ENCODE measurements at places on chromosomes 7 and 10.

DNA sequence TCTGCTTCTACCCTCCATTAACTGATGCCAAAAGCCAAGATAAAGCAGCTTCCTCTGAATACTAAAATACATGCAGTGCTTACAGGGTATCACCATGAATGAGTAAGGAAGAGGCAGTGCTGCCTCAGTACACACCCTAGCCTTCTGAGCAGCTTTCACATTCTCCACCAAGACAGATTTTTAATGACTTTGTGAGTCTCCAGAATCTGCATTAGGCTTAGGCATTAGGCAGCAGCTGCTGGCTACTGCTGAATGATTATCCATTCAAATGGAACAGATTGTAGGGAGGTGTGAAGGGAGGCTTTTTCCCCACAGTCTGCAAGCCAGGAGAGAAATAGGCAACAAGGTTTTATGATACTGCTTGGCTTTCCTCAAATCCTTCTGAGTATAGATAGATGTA, 1226.7 kb upstream of the LRRN3 start:
- DNase-seq = no peak

GRCh38 chr7:24964191-24964590, 15.8 kb downstream of the OSBPL3 start:
- DNase-seq = no peak

DNA sequence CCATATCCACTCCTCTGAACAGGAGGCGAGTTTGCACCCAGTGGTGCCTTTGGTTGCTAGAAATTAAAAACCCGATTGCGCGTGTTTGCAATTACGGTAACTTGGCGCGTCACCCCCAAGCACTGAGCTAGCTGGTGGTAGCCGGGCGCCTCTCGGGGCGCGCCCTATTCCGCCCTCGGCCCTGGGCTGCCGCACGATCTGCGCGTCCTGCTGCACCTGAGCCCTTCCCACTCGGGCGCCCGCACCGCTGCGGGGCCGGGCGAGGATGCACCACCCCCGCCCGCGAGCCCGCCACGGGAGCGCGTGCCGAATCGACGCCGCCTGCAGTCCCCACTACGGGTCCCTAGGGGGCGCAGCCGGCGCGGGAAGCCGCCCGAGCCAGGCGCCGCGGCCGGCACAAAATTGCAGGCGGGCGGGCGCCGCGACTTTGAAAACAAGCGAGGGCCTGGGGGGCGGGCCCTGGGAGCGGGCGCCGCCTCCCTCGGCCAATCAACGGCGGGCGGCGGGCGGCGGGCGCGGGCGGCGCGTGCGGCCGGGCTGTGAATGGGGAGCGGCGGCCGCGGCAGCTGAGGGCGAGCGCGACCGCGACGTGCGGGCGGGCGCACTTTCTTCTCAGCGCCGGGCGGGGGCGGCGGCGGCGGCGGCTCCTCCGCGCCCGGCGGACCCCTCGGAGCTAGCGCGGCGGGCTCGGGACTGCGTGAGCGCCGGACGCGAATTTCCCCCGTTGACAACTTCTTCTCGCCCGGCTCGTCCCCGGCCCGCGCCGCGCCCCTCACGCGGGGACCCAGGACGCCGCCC, at the start of gene SDK1:
Gene SDK1, plus strand, starts transcription at position 602 of the 798 bp plus-strand sequence. CDS start 335 bp downstream, outside the sequence.
- DNase-seq = peak; percentile 87

GRCh38 chr10:34250722-34251121, 564.4 kb downstream of the PARD3 start:
- DNase-seq = no peak

DNA sequence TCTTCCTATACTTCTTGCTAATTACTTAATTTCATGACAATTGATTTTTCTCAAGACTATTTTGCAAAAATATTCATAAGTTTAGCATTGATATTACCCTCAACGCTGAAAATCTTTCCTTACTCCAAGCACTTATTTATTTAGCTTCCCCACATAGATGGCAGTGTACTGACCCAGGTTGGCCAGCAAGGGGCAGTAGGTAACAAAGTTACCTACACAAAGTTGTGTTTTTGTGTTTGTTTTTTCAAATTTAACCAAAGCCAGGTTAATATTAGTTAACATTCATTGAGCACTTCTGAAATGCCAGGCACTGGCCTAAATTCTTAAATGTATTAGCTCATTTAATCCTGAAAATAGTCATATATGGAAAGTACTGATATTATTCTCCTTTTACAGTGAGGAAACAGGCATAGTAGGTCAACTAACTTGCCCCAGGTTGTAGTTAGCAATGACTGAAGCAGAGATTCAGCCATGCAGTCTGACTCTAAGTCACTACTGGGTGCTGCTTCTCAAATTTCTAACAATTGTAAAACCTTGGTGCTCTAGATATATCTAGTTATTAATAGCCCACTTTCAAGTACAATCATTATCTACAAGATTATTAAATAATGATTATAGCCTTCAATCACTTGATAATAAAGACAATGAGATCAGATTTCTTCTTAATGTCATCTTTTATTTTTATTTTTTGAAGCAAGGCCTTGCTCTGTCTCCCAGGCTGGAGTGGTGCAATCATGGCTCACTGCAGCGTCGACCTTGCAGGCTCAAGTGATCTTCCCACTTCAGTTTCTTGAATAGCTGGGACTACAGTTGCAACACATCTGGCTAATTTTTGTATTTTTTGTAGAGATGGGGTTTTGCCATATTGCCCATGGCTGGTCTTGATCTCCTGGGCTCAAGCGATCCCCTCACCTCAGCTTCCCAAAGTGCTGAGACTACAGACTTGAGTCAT, 5.8 kb upstream of the GGCT start:
- DNase-seq = no peak

DNA sequence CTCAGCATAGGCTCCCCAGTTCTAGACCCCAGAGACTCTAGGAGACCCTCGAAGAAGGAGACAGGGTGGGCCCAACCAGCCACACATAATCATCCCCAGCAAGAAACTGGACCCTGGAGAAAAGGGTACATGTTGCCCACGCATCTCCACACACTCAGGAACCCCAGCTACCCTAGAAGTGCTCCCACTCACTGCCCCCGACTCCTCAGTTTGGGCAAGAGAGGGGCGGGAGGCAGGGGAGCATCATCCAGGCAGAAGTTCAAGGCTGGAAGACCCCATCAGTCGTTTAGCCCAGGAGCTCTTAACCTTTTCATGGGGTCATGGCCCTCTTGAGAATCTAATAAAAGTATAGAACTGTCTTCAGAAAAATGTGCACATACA, 1.8 kb upstream of the ZNF467 start:
- DNase-seq = no peak

DNA sequence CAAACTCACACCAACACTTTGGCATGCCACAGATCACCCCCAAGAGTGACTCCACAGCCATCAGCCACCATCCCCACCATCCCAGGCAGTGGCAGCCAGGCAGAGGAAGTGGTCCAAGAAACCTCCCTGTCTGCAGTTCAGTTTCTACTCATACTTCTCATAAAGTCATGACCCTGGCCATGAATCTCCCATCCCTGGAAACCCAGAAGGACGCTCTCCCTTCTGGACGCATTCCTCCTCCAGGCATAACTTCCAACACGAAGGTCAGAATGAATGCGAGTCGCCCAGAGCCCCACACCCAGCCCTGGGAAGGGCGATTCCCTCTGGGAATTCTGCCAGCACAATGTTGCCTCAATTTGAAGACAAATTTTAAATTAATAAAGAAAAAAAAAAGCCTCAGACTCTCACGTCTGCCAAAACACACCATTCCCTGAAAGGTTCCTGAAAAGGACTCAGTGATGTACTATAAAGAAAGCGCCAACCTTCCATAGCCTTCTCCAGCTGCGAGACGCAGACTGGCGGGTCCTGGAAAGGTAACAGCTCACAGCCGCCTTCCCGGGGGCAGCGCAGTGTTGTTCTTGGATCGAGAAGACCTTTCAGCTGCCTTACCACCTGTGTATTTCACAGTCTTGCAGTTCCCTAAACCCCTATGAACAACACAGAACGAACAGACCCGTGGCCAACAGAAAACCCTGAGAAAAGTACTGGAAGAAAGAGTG, 307.6 kb downstream of the FRMD4A start:
- DNase-seq = no peak

- DNase-seq = peak; percentile 19
These were observed 182.8 kb downstream of the ARHGAP12 start for GRCh38 chr10:31745612-31746376.

DNA sequence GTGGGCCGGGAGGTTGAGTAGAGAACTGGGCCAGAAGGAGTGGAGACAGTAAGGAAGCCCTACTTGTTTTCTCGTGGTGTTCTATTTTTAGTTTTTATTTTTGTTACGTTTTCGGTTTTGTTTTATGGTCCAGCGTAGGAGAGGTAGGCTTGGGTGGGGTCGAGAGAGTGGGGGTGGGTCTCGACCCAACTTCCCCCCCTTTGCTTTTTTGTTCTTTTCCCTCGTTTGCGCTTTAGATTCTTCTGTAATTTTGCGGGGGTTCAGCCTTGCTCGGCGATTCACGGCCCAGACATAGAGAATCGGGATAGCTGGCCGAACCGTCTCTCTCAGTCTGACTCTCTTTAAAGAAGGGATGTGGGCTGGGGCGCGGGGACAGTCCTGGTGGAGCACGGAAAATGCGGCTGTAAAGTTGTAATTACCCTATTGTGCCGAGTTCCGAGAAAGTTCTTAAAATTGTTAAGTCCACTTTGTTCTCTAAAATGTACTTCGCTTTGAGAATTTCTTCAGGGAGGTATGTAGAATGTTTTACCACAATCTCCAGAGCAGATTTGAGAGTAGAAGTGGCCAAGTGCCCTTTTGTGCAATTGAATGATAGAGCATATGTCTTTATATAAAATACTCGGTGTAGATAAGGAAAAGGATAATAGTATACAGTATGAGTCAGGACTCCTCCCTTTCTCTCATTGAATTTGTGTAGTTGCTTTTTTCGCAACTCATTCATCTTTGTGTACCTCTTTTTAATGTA, 816 bp downstream of the DMTF1 start:
- DNase-seq = peak; percentile 20

- no peak for DNase-seq
These were observed 229.3 kb downstream of the DGKB start for GRCh38 chr7:14673202-14673601.

DNA sequence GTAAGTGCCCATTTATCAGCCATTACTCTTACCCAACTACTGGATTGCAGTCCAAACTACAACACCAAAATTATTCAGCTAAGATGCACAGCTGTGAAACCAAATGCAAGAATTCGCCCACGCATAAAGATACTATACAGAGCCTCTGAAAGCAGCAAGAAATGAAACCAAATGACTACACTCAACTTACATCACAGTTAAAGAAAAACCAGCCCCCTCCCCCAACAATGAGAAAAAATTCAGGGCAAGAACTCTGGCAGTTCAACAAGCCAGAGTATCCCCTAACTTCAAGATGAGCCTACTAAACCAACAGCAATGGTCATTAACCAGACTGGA, 209.1 kb upstream of the VWC2 start:
- DNase-seq = no peak

- no peak for DNase-seq
These were observed 47.8 kb downstream of the ZFAND4 start for GRCh38 chr10:45624724-45625123.

- DNase-seq = peak; percentile 39
These were observed 1.1 kb downstream of the NANOS1 start for GRCh38 chr10:119030421-119031250.

- no peak for DNase-seq
These were observed 164.6 kb upstream of the GRM3 start for GRCh38 chr7:86479144-86479543.

DNA sequence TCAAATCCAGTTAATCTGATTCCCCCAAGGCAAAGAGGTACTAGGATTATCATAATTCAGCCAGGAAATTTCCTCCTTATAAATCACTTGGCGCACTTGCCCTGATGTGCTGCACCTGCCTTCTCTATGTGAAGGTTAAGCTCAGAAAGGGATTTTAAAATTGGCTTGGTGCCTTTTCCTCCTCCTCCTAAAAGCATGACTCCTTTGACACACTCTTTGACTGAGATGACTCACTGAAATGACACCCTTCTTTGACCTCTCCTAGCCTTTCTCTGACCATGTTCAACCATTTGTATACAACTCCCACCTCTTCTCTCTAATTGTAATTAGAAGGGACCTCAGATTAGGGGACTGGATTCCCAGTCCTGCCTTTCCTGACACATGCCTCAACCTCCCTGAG, 46.5 kb downstream of the ABLIM1 start:
- no peak for DNase-seq

GRCh38 chr7:95594185-95594584, 2.1 kb downstream of the PDK4 start:
- DNase-seq = no peak

- no peak for DNase-seq
These were observed 256.0 kb upstream of the TCERG1L start for GRCh38 chr10:131567279-131568162.

DNA sequence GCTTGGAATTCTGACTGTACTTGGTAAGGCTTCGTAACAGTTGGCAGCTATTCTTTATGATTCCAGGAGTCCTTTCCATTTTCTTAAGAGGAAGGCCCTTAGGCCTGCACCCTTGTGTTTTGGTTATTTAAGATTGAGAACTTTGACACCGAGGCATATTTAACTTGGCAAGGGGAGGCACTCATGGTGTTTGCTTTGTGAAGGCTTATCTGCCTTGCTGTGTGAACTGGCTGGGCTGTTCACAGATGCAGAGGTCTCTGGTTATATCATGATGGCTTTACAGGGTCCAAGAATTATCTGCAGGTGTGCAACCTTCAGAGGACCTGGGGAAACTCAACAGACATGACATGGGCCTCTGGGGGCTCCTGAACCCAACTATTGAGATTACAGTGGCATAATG, 833 bp upstream of the PNLIPRP1 start:
- no peak for DNase-seq

- DNase-seq = no peak
These were observed 457 bp downstream of the ACADSB start for GRCh38 chr10:123009105-123009820.

- no peak for DNase-seq
These were observed 1.8 kb downstream of the SLK start for GRCh38 chr10:103968441-103969391.

GRCh38 chr7:45909561-45909960, 11.5 kb downstream of the IGFBP3 start:
- no peak for DNase-seq

GRCh38 chr10:97713339-97713825, at the start of gene MARVELD1:
Gene MARVELD1, plus strand, starts transcription at chr10:97713730. Its CDS starts 147 bp downstream, at chr10:97713877.
- DNase-seq = no peak

DNA sequence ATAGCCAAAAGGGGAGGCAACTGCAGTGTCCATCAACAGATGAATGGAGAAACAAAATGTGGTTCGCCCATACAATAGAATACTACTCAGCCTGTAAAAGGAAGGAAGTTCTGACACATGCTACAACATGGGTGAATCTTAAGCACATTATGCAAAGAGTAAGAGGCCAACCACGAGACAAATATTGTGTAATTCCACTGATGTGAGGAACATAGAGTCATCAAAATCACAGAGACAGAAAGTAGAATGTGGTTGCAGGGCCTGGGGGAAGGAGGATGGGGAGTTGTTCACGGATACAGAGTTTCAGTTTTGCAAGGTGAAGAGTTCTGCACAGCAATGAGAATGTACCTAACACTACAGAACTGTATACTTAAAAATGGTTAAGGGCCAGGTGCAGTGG, 13.7 kb upstream of the C10orf71 start:
- DNase-seq = no peak

GRCh38 chr10:9868499-9868898, 1149.2 kb upstream of the CELF2 start:
- DNase-seq = no peak

GRCh38 chr7:92404170-92404614, 43.1 kb upstream of the GATAD1 start:
- peak; percentile 37 for DNase-seq

GRCh38 chr10:59342000-59342399, 20.3 kb downstream of the FAM13C start:
- no peak for DNase-seq
